Stimulated activated CD4-positive, alpha-beta T cell treated with anti-CD3 and anti-CD28 coated beads, Interleukin-1b, Interleukin-23, amount 100 ng/mL, for 4 hours (primary cell): ENCODE measurements at places on chromosomes 3 and 15.
A peak's percentile ranks its signal among the peaks of the same experiment; 100 is the strongest.

DNA sequence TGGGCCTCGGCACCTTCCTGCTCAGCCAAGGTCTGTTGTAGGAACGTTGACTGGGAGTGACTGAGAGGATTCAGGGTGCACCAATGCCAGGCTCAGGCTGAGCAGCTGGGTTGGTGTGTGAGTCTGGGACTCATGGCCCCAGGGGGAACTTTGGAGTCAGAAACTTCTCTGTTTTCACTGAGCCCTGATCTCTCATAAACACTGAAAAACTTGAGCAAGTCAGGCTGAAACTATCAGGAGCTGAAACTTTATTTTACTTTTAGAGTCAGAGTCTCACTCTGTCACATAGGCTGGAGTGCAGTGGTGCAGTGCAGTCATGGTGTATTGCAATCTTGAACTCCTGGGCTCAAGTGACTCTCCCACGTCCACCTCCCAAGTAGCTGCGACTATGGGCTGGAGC is 3.0 kb downstream of the TRAK1 start:
- no peak for DNase-seq

DNA sequence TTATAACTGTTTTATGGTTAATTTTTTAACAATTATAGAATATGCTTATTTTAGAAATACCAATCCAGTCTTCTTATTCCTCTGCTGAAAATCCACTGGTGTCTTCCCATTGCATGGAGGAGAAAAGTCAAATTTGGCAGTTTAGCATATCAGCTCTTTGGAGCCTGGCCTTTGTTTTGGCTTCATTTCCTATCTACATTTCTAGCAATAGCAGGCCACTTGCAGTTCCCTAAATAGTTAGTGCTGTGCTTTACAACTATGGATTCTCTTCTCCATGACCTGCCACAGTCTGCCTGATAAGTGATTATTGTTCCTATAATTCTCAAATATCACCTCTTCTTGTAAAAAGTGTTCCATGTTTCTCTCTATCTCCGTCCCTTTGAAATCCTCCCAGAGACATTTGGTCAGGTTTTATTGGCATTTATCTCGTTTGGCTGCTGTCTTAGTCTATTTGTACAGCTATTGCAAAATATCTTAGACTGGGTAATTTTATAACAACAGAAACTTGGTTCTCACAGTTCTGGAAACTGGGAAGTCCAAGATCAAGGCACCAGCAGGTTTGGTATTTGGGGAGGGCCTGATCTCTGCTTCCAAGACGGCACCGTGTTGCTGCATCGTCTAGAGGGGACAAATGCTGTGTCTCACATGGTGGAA is 8.2 kb upstream of the SEC22A start:
- no peak for DNase-seq

DNA sequence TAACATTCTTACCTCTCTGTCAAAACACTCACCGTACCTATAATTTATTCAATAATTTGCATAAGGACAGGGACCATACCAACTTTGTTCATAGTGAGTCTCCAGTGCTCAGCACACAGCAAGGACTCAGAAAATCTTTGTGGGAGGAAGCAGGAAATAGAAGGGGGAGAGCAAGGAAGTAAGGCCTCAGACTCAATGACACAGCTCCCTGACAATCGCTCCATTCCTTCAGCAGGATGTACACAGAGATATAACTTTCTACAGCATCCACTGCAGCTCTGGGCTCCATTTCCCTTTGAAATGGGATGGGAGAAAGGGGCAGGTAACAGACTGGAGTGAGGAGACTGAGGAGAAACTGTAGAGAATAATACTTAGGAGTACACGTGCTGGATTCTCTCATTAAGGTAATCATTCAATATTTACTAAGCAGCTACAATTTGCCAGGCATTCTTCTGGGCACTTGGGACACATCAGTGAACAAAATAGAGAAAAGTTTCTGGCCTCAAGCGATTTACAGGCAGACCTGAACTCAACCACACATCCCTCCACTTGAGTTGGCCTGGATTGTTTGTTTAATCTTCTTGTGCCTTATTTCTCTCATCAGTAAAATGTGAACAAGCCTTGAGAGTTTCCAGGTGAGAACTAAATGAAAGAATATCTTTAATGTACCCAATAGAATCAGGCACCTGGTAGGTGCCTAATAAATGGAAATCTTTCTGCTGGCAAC is 330.3 kb upstream of the THBS1 start:
- no peak for DNase-seq

GRCh38 chr3:83523470-83524073 is 1435.2 kb upstream of the CADM2 start:
- DNase-seq: no peak

DNA sequence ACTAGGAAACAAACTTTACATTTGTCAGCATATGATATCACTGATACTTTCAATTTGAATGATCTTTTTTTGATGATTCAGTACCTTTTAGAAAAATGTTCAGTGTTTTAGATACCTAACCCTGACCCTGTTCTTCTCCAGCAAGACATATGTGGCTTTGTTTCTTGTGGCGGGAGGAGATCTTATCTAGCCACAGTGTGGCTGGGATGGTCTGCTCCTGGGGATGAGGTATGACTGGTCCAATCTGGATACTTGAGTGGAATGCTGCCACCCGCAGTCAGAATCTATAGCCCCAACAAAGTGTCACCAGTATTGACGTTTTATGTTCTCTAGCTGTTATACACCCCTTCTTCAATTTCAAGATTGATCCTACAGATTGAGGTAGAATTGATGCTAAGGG is 439.0 kb upstream of the GOLIM4 start:
- DNase-seq: no peak

- peak; percentile 39 for DNase-seq
Observed at GRCh38 chr15:90871139-90871715, 2.8 kb downstream of the FURIN start.

- peak; percentile 43 for DNase-seq
Observed at GRCh38 chr15:45637552-45638033, 2.8 kb downstream of the SQOR start.

- no peak for DNase-seq
Observed at GRCh38 chr15:87609474-87609873, 647.1 kb downstream of the NTRK3 start.

DNA sequence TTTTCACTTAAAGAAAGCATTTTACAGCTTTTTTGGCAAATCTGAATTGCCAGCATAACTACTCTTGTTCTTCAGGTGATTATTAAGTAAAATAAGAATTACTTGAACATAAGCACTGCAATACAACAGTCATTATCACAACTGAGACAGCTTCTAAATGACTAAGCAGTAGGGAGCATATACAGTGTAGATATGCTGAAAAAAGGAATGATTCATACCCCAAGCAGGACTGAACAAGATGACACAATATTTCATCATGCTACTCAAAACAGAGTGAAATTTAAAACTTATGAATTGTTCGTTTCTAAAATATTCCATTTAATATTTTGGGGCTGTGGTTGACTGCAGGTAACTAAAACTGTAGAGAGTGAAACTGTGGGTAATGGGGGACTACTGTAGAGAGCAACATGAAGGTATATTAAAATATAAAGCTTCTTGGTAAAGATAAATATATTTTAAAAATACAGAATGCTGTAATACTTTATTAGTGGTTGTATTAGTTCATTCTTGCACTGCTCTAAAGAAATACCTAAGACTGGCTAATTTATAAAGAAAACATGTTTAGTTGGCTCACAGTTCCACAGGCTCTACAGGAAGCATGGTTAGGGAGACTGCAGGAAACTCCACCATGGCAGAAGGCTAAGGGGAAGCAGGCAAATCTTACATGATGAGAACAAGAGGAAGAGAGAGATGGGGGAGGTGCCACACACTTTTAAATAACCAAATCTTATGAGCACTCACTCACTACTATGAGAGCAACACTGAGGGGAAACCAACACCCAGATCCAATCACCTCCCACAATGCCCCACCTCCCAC is 84.8 kb downstream of the DCLK3 start:
- no peak for DNase-seq

DNA sequence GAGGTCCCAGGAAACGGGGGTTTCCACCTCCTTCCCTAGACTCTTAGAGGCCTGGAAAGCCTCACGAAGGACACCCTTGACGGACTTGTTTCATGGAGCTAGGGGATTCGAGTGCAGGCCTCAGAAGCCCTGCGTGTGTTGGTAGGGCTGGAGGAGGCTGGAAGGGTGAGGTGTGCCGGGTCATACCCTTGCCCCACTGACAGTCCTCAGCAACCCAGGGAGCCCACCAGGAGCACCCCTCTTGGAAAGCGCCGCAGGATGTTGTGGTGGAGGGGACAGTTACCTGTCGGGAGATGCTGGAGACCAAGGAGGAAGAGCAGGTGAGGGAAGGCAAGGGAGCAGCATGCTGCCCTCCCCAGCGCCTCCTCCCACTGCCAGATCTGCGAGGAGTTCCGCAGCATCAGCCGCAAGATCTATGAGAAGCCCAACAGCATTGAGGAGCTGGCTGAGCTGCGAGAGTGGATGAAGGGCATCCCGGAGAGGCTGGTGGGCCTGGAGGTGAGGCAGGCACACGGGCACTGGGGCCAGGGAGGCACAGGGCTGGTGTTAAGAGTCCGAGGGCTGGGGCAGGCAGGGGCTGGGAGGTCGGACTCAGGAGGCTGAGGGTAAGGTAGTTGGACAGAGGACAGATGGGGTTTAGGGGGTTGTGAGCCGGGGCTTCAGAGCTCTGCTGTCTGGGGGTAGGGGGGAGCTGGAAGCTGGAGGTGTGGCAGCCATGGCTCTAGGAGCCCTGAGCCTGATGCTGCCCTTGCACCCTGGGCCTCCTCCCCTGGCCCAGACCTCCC is 33.7 kb downstream of the DNAH1 start:
- DNase-seq: no peak

GRCh38 chr3:45317710-45318109 is 70.7 kb upstream of the LARS2 start:
- no peak for DNase-seq

GRCh38 chr3:186307594-186308221 is 54.3 kb downstream of the DGKG start:
- DNase-seq: no peak

DNA sequence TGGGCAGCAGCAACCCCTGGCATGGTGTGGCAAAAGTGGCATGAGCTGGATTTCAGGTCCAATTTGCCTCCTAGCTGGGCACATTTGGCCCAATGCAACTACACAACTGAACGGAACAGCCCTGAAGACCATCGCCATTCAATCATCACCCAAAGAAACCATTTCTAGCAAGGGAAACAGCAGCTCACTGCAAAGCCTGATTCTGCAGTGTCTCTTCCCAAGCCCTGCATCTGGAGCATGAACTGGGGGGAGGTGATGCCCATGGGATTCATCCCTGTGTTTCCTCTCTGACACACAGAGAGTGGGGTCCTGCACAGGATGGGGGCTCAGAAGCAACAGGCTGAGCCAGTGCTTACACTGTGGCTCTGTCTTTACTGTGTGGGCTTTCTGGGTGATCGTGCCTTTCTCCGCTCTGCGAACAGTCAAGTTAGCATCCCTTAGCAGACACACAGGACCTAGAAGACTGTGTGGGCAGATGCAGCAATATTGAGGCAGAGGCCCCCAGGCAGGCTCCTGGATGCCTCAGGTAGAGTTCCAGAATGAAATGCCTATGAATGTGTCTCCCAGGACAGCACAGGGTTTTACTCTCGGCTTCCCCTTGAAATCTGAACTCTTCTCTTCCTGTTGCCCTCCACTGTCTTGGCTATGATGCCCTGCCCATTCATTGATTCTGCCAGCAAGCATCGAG is 91.1 kb upstream of the ALDH1A3 start:
- DNase-seq: no peak

GRCh38 chr3:171457607-171458061 is 2.6 kb downstream of the TNIK start:
- DNase-seq: no peak

GRCh38 chr3:156533205-156533604 is 21.7 kb downstream of the SSR3 start:
- no peak for DNase-seq

DNA sequence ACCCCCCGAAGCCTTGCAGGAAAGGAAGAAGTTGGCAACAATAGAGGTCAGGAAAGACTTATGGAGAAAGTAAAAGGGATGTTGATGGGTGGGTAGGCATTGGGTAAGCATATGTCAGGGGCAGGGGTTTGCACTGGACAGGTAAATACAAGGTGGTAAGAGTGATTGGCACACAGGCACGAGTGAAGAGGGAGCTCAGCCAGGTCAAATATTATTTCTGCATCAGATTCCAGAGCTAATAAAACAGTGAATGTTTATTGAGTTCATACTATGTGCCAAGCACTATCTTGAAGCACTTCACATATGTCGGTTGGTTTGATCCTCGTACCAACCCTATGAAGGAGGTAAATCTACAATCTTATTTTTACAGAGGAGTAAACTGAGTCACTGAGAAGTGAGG is 6.6 kb downstream of the CLSTN2 start:
- no peak for DNase-seq

DNA sequence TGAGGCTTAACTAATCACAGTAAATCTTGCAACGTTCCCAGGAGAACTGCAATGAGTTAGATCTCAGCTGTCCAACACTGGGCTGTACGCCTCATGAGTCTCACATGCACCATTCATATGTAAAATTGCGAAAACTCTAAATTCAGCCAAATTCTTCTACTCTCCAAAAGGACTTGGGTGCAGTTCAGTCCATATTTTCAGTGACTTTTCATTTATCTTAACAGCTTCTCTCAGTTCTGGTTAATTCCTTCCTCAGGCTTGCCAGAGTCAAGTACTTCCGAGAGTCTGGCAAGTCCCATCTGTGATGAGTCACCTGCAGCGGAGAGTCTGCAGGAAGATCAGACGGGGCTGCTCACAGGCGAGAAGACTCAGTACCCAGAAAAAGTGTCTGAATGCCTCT is 11.5 kb downstream of the CCDC80 start:
- DNase-seq: no peak

DNA sequence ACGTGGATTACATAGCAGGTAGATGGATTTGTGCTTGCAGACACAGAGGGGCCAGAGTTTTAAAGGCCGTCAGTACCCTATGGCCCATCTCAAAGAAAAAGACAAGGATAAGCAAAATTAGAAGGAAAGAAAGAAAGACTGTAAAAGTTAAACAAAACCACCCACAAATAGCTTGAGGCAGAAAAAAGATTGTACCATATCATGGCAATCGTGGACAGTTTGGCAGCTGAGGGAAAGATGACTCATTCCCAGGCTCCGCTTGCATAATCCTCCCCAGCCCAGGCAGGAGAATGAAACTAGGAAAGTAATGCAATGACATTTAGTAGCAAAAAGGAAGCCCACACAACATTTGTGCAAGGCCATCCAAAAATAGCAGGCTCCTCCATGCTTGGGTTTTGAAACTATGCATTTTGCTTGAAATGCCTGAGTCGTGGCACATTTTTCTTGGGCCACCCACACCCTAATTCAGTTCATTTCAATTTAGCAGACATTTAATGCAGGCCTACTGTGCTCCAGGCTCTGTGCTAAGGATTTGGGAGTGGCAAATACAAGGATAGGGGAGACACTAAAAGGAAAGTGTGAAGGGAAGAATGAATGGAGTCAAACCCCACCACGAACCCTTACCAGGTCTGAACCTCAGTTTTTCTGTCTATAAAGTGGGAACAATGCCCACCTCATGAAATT is 40.9 kb upstream of the SMAD3 start:
- no peak for DNase-seq

- no peak for DNase-seq
Observed at GRCh38 chr3:134666466-134666865, 15.6 kb upstream of the KY start.
